ENCODE measurements at places on chromosomes 13 and 19. TPM values are rescaled to one million over a fixed set of nuclear protein-coding genes. Genes with fewer than 3 reads are reported as not detected.

GRCh38 chr19:36973021-36973843 lies 57.1 kb downstream of the ZNF568 start:
- peaks cover 50% of the 10 kb centered on the region for H3K36me3 ChIP-seq
- H3K27me3 ChIP-seq: no peaks in the 10 kb centered on the region
- peak; percentile 77 for DNase-seq
- H3K4me3 ChIP-seq: peak overlapping the region; percentile 91
- peak overlapping the region; percentile 96 for H3K27ac ChIP-seq
- H3K4me1 ChIP-seq: peaks cover 15% of the 10 kb centered on the region

The ZNF235 gene
- total RNA-seq: 3.8 TPM

The PRODH2 gene
- total RNA-seq: not detected

The ZNF525 gene
- 22.4 TPM for total RNA-seq

DNA sequence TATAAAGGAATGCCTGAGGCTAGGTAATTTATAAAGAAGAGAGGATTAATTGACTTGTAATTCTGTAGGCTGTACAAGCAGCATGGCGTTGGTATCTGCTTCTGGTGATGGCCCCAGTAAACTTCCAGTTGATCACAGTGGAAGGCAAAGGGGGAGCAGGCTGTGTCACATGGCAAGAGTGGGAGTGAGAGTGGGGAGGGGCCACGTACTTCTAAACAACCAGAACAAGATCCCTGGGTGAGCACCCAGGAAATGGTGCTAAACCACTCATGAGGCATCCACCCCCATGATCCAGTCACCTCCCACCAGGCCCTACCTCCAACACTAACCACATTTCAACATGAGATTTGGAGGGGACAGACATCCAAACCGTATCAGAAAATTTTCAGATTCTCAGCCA lies 3.0 kb upstream of the RNF113B start:
- H3K4me1 ChIP-seq: no peaks in the 10 kb centered on the region
- no peak overlapping the region for H3K4me3 ChIP-seq
- no peak overlapping the region for H3K27ac ChIP-seq
- H3K36me3 ChIP-seq: no peaks in the 10 kb centered on the region

DNA sequence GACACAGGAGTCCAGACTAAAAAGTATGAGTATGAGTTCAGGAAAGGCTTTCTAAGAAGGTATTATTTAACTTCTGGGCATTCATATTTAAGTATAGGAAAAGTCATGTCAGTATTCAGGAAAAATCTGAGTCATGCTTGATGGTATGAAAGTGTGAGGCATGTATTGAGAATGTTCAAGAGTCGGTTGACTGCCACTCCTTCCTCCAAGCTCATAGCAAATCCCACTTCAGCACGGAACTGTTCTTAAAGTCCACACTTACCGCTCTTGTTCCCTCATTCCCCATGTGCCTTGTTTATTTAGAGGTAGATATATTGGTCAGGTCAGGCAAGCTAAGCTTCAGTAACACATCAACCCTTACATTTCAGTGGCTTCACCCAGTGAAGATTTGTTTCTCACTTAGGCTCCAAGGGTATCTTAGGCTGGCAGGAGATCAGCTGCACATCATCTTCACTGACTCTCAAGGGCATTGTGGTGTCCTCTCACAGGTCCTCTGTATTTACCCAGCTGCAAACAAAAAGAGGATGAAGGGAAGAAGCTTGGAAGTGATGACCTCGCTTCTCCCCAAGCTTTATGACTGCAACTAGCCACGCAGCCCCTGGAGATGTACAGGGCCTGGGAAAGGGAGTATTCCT lies 1189.2 kb downstream of the EFNB2 start:
- H3K4me1 ChIP-seq: peaks cover 4% of the 10 kb centered on the region
- H3K4me3 ChIP-seq: no peak overlapping the region
- H3K27ac ChIP-seq: no peak overlapping the region
- no peaks in the 10 kb centered on the region for H3K27me3 ChIP-seq

DNA sequence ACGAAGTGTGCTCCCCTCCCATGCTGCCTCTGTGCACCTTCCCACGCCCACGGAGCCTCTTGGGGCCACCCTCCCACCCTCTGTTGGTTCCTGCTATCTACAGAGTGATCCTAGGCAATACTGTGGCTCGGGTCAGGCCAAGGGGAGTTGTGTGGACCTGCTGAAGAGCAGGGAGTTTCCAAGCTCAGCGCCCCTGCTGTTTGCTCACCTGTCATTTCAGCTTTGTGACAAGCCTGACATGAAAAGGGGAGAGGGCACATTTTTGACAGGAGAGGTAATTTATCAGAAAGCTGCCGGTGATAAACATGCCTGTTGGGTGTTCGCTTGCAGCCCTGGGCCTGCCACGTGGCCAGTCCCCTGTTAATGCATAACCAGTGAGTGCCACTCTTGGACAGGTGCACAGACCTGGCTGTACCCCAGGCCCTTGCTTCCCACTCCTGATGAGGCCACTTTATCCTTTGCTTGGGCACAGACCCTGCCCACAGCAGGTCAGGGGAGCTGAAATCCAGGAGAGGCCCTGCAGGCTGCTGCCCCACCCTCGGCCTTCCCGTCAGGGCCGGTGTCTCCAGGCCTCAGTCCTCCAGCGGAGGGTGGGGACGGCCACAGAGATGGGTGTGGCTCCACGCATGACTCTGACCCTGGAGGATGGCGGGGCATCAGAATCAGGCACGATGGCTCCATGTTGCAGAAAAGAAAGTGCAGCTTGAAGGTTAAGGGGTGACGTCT lies 201.5 kb upstream of the GPR12 start:
- no peaks in the 10 kb centered on the region for H3K36me3 ChIP-seq
- H3K27ac ChIP-seq: no peak overlapping the region
- no peak overlapping the region for H3K4me3 ChIP-seq
- DNase-seq: no peak
- no peaks in the 10 kb centered on the region for H3K4me1 ChIP-seq
- H3K27me3 ChIP-seq: peaks cover 3% of the 10 kb centered on the region

The DOCK6 gene
- total RNA-seq: 4.8 TPM

- H3K27me3 ChIP-seq: no peaks in the 10 kb centered on the region
- peaks cover 5% of the 10 kb centered on the region for H3K36me3 ChIP-seq
- no peak overlapping the region for H3K4me3 ChIP-seq
- no peak for DNase-seq
- H3K4me1 ChIP-seq: peaks cover 4% of the 10 kb centered on the region
- H3K27ac ChIP-seq: no peak overlapping the region
These were observed 13.6 kb downstream of the EPN1 start for GRCh38 chr19:55688422-55689218.

DNA sequence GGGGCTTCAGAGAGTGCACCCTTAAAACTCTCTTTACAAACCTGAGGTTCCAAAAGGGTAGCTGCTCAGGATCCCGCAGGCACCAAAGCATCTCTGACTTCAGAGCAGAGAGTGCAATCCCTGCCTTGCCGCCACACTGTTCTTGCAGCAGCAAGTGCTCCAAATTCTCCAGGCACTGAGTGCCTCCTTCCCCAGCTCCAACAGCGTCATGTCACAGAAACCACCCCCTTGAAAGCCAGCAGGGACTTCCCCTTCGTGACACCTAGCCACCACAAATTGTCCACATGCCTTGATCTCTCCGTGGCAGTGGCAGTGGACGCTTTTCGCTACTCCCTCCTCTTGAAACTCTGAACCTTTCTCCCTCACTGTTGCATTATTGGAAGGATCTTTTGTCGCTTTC lies 39.9 kb downstream of the MBNL2 start:
- H3K27ac ChIP-seq: peak overlapping the region; percentile 55
- H3K27me3 ChIP-seq: no peaks in the 10 kb centered on the region
- no peak for DNase-seq

The ZNF223 gene
- total RNA-seq: 1.8 TPM

DNA sequence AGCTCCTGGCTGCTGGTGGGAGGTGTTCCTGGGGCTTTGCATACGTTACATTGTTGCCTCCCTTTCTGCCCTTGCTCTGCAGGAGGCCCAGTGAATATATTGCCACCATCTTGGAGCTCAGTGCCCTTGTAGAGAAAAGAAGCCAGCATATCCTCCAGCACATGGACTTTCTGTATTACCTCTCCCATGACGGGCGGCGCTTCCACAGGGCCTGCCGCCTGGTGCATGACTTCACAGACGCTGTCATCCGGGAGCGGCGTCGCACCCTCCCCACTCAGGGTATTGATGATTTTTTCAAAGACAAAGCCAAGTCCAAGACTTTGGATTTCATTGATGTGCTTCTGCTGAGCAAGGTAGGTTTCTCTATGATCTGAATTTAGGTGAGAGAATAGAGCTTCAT lies 10.5 kb downstream of the CYP4F12 start:
- DNase-seq: no peak
- no peak overlapping the region for H3K4me3 ChIP-seq
- H3K4me1 ChIP-seq: no peaks in the 10 kb centered on the region
- peaks cover 26% of the 10 kb centered on the region for H3K27me3 ChIP-seq
- H3K36me3 ChIP-seq: no peaks in the 10 kb centered on the region

- no peak overlapping the region for H3K4me3 ChIP-seq
- no peaks in the 10 kb centered on the region for H3K36me3 ChIP-seq
- DNase-seq: no peak
- H3K4me1 ChIP-seq: no peaks in the 10 kb centered on the region
These were observed 814.7 kb upstream of the ATXN8OS start for GRCh38 chr13:69292789-69293425.

- H3K27me3 ChIP-seq: no peaks in the 10 kb centered on the region
- H3K27ac ChIP-seq: no peak overlapping the region
- no peak overlapping the region for H3K4me3 ChIP-seq
- peaks cover 10% of the 10 kb centered on the region for H3K4me1 ChIP-seq
- H3K36me3 ChIP-seq: peaks cover 19% of the 10 kb centered on the region
These were observed 91.6 kb downstream of the WDFY2 start for GRCh38 chr13:51675877-51676276.

DNA sequence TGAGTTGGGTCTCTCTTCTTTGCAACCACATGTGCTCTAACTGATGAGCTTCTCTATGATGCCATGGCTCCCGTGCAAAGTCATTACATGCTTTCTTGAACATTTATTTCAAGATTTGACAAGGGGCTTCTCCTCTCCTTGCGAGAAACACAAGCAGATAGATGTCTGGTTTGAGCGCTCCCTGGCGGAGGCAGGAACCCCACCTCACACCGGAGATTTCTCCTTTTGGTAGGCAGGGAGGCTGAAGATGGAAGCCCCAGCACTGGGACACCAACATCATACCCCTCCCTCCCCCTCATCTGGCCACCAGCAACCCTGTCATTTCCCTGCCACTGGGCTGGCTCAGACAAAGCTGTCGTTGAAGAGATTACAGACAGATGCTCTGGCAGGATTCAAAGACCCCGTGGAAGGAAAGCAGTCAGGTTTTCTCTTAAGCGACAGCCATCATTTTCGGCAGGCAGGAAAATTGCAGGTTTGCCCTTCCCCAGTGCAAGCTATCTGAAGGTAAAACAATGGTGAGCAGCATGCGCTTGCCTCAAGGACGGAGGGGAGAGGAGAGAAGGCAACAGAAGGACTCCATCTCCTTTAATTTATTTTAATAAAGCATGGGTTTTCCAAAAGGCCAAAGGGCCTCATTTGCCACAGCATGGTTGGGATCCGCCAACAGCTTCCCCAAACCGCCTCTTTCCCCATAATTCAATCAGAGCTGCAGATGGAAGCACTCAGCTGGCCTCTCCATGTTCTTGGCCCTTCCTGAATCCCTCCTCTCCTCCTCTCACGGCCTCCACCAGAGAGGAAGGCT lies 344.1 kb upstream of the TSHZ3 start:
- peaks cover 7% of the 10 kb centered on the region for H3K27me3 ChIP-seq
- no peak overlapping the region for H3K27ac ChIP-seq
- no peaks in the 10 kb centered on the region for H3K36me3 ChIP-seq
- H3K4me1 ChIP-seq: no peaks in the 10 kb centered on the region
- no peak for DNase-seq

DNA sequence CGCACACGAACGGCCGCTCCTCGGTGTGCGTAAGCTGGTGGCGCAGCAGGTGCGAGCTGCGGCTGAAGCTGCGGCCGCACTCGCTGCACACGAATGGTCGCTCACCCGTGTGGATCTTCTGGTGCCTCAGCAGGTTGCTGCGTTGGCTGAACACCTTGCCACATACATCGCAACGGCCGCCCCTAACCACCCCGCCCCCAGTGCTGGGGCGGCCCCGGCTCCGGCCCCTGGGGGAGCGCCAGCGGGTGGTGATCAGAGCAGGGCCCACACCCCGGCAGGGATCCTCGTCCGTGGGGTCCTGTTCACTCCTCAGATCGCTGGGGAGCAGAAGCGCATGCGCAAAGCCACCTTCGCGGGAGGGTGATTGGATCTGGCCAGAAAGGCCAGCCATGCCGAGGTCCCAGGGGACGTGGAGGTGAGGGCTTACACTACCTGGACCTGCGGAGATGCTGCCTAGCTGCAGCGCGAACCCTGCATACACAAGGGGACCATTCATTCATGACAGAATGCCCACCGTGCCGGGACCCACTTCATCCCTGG lies 4.7 kb upstream of the UBE2M start:
- H3K27ac ChIP-seq: peak overlapping the region; percentile 79
- no peak for DNase-seq
- H3K36me3 ChIP-seq: peaks cover 38% of the 10 kb centered on the region
- H3K27me3 ChIP-seq: no peaks in the 10 kb centered on the region

DNA sequence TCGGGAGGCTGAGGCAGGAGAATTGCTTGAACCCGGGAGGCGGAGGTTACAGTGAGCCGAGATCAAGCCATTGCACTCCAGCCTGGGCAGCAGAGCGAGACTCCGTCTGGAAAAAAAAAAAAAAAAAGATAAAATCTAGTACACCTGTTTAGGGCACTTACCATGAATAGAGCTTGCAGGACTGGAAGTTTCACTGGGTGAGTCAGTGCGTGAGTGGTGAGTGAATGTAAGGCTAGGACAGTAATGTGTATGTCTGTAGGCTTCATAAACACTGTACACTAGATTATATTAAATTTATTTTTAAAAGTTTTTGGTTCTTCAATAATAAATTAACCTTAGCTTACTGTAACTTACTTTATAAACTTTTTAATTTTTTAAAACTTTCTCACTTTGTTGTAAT lies 22.9 kb downstream of the PPP5C start:
- no peak overlapping the region for H3K27ac ChIP-seq
- H3K4me1 ChIP-seq: peaks cover 20% of the 10 kb centered on the region
- H3K36me3 ChIP-seq: no peaks in the 10 kb centered on the region
- H3K27me3 ChIP-seq: no peaks in the 10 kb centered on the region

DNA sequence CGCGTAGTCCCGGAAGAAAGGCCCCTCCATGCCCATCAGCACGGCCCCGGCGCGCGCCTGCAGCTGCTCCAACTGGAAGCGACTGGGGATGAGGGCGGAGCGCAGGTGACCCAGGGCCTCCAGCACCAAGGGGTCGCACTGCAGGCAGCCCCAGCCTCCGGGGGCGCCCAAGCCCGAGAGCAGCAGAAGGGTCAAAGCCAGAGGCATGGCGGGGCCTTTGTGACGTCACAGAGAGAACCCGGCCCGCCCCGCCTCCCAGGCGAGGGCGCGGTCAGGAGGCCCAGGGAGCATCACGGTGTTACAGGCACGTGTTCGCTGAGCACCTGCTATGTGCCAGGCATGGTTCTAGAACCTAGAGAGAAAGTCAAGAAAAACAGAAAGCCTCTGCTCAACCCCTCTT lies at the start of gene IZUMO2:
IZUMO2 (minus strand) TSS at position 294 of the 400 bp plus-strand sequence; CDS start at position 207, 87 bp downstream.
- H3K36me3 ChIP-seq: no peaks in the 10 kb centered on the region
- no peaks in the 10 kb centered on the region for H3K4me1 ChIP-seq
- no peak for DNase-seq
- H3K27ac ChIP-seq: no peak within 1 kb of the TSS
- H3K4me3 ChIP-seq: no peak within 1 kb of the TSS
- peaks cover 39% of the 10 kb centered on the region for H3K27me3 ChIP-seq

- H3K36me3 ChIP-seq: no peaks in the 10 kb centered on the region
- no peaks in the 10 kb centered on the region for H3K4me1 ChIP-seq
- DNase-seq: no peak
These were observed 10.0 kb upstream of the INSR start for GRCh38 chr19:7304200-7304599.

All from activated naive CD8-positive, alpha-beta T cell treated with anti-CD3 and anti-CD28 coated beads for 36 hours (primary cell).